Activated T-helper 2 cell treated with anti-CD3 and anti-CD28 coated beads, Interferon-gamma antibody, Interleukin-2, Interleukin-4, amounts not matched to agents 10 μg/mL and 5 μg/mL and 100 μg/mL, durations not matched to agents 14 hours and 24 hours and 36 hours (primary cell): ENCODE measurements at places on chromosomes 4 and X.

- H3K27ac ChIP-seq = no peak overlapping the region
- DNase-seq = no peak
- no peak overlapping the region for H3K4me3 ChIP-seq
- no peaks in the 10 kb centered on the region for H3K27me3 ChIP-seq
These were observed 45.0 kb upstream of the RAB40AL start for GRCh38 chrX:102892103-102892502.

DNA sequence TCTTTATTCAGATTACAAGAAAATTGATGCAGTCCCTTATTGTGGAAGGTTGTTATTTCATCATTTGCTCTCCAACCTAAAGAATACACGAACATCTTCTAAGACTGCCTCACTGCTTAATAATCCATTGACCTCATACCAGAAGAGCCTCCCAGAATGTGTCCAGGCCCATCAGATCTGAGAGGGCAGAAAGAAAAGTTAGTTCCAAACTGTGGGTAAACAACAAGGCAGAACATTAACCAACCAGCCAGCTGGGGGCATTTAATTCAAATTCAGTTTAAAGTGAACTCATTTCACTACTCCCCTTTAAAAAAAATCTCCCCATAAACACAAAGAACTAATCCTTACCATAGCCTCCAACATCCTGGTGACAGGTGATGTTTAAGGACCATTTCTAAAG is 13.8 kb downstream of the GPC4 start:
- no peaks in the 10 kb centered on the region for H3K27me3 ChIP-seq
- no peak overlapping the region for H3K4me3 ChIP-seq
- peaks cover 2% of the 10 kb centered on the region for H3K4me1 ChIP-seq
- no peaks in the 10 kb centered on the region for H3K36me3 ChIP-seq

DNA sequence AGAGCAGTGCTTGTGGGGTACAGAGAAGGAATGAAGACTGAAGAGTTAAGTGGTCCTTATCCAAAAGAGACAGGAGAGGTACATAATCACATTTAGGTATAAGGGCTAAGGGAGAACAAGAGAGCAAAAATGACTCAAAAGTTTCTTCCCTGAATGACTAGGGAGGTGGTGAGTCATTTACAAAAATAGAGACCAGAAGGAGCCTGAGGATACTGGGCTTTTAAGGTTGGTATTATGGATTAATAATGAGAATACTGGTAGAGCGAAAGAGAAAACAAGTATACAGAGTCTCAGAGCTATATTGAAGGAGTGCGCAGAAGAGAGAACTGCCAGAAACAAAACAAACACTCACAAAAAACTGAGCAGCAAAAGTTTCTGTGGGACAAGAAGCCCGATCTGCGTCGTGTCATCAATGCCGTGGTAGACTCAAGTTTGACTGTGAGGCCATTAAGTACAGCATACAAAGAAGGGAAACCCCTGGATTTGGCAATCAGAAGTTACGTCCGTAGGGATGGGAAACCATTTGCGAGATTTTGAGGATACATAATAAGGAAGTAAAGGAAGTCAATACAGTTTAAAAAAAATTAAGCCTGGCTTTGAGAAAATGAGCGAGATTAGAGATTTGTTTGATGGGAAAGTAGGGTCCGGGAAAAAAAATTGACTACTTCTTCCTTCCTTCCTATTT is 129.1 kb upstream of the STIM2 start:
- H3K4me1 ChIP-seq = peaks cover 11% of the 10 kb centered on the region
- H3K4me3 ChIP-seq = no peak overlapping the region
- no peak overlapping the region for H3K27ac ChIP-seq
- no peaks in the 10 kb centered on the region for H3K36me3 ChIP-seq
- peaks cover 4% of the 10 kb centered on the region for H3K27me3 ChIP-seq

GRCh38 chrX:35340465-35340864 is 397.9 kb downstream of the FAM47B start:
- no peak for DNase-seq
- H3K27me3 ChIP-seq = no peaks in the 10 kb centered on the region
- H3K27ac ChIP-seq = no peak overlapping the region
- no peak overlapping the region for H3K4me3 ChIP-seq
- H3K4me1 ChIP-seq = no peaks in the 10 kb centered on the region

- H3K4me3 ChIP-seq = no peak overlapping the region
- DNase-seq = no peak
- H3K4me1 ChIP-seq = no peaks in the 10 kb centered on the region
- no peak overlapping the region for H3K27ac ChIP-seq
- H3K27me3 ChIP-seq = peaks cover 22% of the 10 kb centered on the region
These were observed 30.7 kb downstream of the PALLD start for GRCh38 chr4:168527560-168527959.

DNA sequence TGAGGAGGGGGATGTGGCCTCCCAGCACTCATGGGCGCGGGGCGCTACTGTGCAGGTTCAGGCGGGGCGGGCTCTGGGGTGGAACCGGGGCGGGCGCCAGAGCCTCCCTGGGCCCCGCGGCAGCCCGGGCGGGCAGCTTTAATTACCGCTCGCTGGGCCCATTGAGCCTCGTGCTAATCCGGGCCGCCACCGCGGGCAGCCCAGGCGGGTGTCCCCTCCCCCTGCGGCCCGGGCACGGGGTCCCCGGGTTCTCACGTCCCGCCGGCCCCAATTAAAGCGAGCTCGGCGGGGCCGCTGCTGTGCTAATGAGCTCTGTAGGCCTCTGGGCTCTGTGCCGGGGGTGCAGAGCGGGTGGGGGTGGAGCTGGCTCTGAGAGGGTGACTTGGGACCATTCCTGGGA is 22.8 kb upstream of the FGFR3 start:
- no peaks in the 10 kb centered on the region for H3K36me3 ChIP-seq
- H3K4me1 ChIP-seq = no peaks in the 10 kb centered on the region
- peaks cover 12% of the 10 kb centered on the region for H3K27me3 ChIP-seq

DNA sequence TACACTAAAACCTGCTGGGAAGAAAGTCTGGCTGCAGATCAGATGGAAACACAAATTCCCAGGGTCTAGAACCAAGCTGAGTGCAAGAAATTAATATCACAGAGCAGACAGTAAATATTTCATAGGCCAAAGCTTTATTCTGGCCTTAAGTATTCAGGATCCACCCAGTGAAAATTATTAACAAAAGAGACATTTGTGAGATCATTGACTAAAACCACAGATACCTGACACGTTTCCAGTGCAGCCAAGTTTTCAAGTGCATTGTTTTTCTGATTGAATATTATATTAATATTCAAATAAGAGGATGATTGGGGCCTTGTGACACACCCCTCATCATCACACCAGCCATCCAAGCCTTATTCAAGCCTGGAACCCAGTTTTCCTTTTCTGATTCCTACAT is 10.3 kb downstream of the ELOVL6 start:
- H3K27ac ChIP-seq = no peak overlapping the region
- DNase-seq = no peak
- H3K36me3 ChIP-seq = peaks cover 42% of the 10 kb centered on the region
- H3K4me1 ChIP-seq = peaks cover 29% of the 10 kb centered on the region
- H3K27me3 ChIP-seq = no peaks in the 10 kb centered on the region

- H3K36me3 ChIP-seq = peaks cover 23% of the 10 kb centered on the region
- no peak overlapping the region for H3K4me3 ChIP-seq
- no peak for DNase-seq
These were observed 5.7 kb downstream of the TCEANC start for GRCh38 chrX:13658602-13659001.

DNA sequence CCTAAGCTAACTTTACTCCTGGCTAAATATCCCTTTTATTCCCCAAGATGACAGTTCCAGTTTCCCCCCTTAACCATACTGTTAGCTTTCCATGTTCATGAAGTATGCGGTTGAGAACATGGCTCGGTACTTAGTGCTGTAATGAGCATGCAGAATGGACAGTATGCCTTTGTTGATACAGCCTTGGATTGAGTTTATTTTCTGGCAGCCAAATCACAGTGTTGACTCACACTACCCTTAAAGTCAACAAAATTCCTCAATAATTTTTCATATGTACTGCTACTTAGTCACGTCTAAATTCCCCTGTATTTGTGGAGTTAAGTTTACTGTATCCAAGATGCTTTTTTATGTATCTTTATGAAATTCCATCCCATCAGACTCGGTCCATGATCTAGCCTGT is 1.4 kb upstream of the VEGFC start:
- H3K36me3 ChIP-seq = no peaks in the 10 kb centered on the region
- H3K27me3 ChIP-seq = peaks cover 49% of the 10 kb centered on the region
- no peak for DNase-seq
- no peak overlapping the region for H3K27ac ChIP-seq
- H3K4me1 ChIP-seq = peaks cover 11% of the 10 kb centered on the region

GRCh38 chr4:1253831-1254230 is 4.9 kb upstream of the CTBP1 start:
- peaks cover 24% of the 10 kb centered on the region for H3K4me1 ChIP-seq
- no peak for DNase-seq

DNA sequence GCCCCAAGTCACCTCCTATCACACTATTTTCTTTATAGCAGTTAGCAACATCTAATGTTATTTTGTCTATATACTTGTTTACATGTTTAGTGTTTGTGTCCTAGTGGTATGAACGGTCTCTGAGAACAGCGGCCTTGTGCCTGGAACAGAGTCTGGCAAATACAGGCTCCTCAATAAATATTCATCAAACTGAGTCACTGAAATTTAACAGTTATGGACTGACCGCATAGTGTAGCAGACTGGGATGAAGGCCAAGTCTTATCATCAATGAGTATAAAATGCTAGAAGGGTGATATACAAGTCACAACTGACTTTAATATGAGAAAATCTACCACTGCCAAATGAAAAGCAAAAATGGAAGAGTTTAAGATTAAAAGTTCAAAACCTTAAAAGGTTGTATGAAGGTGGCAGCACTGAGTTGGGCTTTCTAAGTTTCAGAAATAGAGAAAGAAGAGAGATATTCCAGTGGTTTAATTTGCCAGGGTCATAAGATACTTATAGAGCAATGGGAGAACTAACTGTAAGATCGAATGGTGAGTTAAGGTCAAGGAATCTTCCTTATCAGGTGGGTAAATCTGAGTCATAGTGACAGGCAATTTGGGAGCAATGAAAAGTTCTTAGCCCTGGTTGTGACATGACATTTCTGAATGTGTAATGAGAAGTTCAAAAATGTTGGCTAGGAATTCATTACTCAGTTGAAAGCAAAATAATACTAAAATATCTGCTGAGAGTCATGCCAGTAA is 34.9 kb downstream of the ELOVL6 start:
- no peak overlapping the region for H3K4me3 ChIP-seq
- peaks cover 36% of the 10 kb centered on the region for H3K36me3 ChIP-seq
- no peaks in the 10 kb centered on the region for H3K27me3 ChIP-seq

GRCh38 chr4:7311205-7311604 is 118.9 kb downstream of the SORCS2 start:
- H3K27me3 ChIP-seq = no peaks in the 10 kb centered on the region
- H3K27ac ChIP-seq = no peak overlapping the region
- no peak overlapping the region for H3K4me3 ChIP-seq
- H3K36me3 ChIP-seq = no peaks in the 10 kb centered on the region
- H3K4me1 ChIP-seq = no peaks in the 10 kb centered on the region

GRCh38 chr4:118762730-118763477 is 73.0 kb downstream of the SEC24D start:
- peaks cover 3% of the 10 kb centered on the region for H3K4me1 ChIP-seq
- DNase-seq = no peak
- H3K27ac ChIP-seq = no peak overlapping the region
- no peak overlapping the region for H3K4me3 ChIP-seq

DNA sequence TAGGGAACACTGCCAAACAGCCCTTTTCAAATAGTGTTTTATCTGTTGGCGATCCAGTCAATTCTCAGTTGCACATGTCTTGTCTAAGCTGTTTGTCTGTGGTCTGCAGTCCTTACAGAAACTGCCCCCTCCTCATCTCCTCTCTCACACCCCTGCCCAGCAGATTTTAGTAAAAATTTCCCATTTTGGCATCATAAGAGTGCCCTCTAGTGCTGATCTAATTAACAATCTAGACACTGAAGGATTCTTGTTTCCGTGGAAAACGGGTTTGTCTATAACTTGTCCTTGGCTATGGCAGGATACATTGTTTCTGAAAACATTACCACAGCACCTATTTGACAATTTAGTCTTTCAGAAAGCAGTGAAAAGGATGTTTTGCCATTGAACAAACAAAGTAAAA is 227.2 kb upstream of the MBNL3 start:
- H3K4me3 ChIP-seq = no peak overlapping the region
- no peaks in the 10 kb centered on the region for H3K4me1 ChIP-seq
- DNase-seq = no peak
- H3K27me3 ChIP-seq = peaks cover 2% of the 10 kb centered on the region
- H3K27ac ChIP-seq = no peak overlapping the region

GRCh38 chrX:16114611-16115010 is 8.8 kb upstream of the GRPR start:
- DNase-seq = no peak
- H3K36me3 ChIP-seq = no peaks in the 10 kb centered on the region
- peaks cover 6% of the 10 kb centered on the region for H3K27me3 ChIP-seq
- H3K27ac ChIP-seq = no peak overlapping the region
- H3K4me3 ChIP-seq = no peak overlapping the region
- peaks cover 6% of the 10 kb centered on the region for H3K4me1 ChIP-seq

GRCh38 chrX:52337410-52337809 is 31.4 kb upstream of the XAGE2 start:
- H3K27ac ChIP-seq = no peak overlapping the region
- H3K27me3 ChIP-seq = no peaks in the 10 kb centered on the region
- no peaks in the 10 kb centered on the region for H3K36me3 ChIP-seq
- no peak for DNase-seq

DNA sequence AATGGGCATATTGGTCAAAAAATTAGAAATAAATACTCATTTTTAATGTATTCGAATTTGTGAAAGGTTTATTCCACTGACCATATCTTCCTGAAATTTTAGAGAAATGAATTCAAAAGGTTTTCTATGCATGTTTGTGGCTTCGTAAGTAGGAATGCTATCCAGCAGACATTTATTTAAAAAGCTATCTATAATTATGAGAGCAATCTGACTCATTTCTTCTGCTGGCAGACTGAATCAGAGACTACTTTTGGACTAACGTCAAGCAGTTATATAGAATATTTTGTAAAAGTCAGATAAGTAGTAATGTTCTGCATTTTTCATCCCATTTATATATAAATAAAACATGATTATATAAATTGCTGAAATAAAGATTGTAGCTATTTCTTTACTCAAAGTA is 125.0 kb downstream of the SPCS3 start:
- H3K4me3 ChIP-seq = no peak overlapping the region
- H3K27me3 ChIP-seq = no peaks in the 10 kb centered on the region
- no peaks in the 10 kb centered on the region for H3K36me3 ChIP-seq
- H3K4me1 ChIP-seq = no peaks in the 10 kb centered on the region
- no peak for DNase-seq

GRCh38 chr4:143296397-143297067 is 40.1 kb upstream of the GAB1 start:
- no peak overlapping the region for H3K27ac ChIP-seq
- no peaks in the 10 kb centered on the region for H3K36me3 ChIP-seq
- no peaks in the 10 kb centered on the region for H3K27me3 ChIP-seq
- H3K4me1 ChIP-seq = no peaks in the 10 kb centered on the region
- no peak for DNase-seq
- H3K4me3 ChIP-seq = no peak overlapping the region

GRCh38 chrX:42246814-42247213 is 323.5 kb upstream of the CASK start:
- no peak overlapping the region for H3K4me3 ChIP-seq
- H3K36me3 ChIP-seq = no peaks in the 10 kb centered on the region
- H3K27me3 ChIP-seq = no peaks in the 10 kb centered on the region
- H3K4me1 ChIP-seq = no peaks in the 10 kb centered on the region
- H3K27ac ChIP-seq = no peak overlapping the region
